ENCODE measurements at places on chromosomes 5 and 9. TPM values are rescaled to one million over a fixed set of nuclear protein-coding genes. Genes with fewer than 3 reads are reported as not detected.

- DNase-seq = no peak
Observed at GRCh38 chr5:2181557-2181956, 298.8 kb upstream of the IRX4 start.

GRCh38 chr9:899440-900184 is 58.1 kb downstream of the DMRT1 start:
- peak; percentile 13 for DNase-seq

DNA sequence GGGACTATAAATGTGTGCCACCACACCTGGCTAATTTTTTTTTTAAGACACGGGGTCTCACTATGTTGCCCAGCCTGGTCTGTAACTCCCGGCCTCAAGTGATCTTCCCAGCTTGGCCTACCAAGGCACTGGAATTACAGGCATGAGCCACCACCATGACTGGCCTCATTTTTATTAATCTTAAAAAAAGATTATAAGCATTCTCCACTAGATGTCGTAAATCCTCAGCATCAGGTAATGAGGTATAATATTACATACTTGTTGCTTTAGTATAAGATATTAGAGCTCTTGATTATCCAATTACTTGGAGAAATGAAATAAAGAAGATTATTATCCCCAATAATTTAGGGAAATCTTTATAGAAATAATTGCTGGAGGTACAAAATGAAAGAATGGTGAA is 78.2 kb upstream of the HTR1A start:
- no peak for DNase-seq

- DNase-seq = no peak
Observed at GRCh38 chr9:71858812-71859211, 52.2 kb downstream of the ABHD17B start.

GRCh38 chr9:94302426-94302825 is 26.0 kb downstream of the NUTM2F start:
- DNase-seq = no peak

DNA sequence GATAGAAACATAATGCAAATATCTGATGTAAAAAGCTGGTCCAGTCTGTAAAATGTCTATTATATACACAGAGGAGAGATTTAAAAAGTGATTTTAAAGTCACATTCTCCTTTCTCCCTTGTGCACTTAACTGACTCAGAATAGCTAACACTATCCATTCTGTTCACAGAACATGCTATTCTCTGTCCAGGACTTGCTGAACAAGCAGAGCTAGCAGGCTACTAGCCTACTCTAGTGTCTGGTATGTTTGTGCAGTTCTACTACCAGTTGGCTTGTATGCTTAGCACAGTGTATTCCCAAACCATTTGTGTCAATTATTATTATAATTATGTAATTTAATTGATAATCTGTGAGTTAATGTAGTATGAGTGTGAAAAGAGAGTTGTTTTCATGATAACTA is 161.7 kb upstream of the NUDT12 start:
- no peak for DNase-seq

GRCh38 chr5:123720955-123721354 is 209.0 kb downstream of the CSNK1G3 start:
- DNase-seq = no peak

DNA sequence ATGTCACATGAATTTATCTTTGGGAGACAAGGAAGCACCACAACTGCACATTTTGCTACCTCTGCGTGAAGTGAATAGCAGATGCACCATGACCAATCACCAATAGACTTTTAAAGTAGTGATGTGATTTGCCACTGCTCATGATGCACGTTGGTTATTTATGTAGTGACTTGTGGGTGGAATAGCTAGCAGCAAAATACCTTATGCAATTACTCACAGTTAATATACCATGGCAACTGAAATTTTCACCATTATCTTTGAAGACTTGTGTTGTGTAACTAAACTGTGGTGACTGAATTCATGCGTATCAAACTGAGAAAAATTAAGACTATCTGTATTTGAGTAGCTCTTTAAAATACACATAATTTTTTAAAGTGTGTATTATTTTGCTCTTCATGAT is 46.2 kb upstream of the TUSC1 start:
- no peak for DNase-seq

GRCh38 chr5:72152545-72152944 is 45.3 kb downstream of the MAP1B start:
- peak; percentile 91 for DNase-seq

GRCh38 chr5:173163219-173163618 is 18.9 kb downstream of the BNIP1 start:
- DNase-seq = no peak

DNA sequence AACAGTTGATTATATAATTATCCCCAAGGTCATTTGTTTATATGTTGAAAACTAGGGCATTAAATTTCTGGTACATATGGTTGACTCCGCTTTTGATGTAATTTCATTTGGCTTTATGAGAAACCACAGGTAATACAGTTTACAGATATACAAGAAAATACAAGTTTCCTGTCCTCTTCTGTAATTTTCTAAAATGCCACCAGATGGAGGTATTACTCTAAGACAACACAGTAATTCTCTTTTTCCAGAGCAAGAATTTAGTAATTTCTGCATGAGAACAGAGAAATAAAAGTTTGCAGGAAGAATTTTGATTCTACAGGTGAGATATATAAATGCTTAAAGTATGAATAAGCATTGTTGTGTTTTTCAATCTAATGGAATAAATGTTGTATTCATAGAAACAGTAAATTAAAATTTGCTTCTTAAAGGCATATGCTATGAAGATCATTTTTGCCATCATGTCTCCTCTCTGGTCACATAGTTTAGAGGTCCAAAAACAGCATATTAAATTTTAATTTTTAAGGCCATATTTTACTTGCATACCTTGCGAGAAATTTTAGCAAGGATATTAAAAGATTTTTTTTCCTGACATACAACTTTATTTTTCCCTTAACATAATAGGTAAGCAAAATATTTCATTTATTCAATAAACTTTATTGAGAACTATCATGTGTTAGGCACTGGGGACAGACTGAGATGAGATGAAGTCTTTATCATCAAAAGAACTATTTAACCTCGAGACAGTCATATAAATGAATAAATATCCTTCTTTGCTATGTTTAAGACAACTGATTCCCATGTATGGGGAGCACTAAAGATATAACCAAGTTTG is 22.7 kb downstream of the CHD1 start:
- peak; percentile 64 for DNase-seq

DNA sequence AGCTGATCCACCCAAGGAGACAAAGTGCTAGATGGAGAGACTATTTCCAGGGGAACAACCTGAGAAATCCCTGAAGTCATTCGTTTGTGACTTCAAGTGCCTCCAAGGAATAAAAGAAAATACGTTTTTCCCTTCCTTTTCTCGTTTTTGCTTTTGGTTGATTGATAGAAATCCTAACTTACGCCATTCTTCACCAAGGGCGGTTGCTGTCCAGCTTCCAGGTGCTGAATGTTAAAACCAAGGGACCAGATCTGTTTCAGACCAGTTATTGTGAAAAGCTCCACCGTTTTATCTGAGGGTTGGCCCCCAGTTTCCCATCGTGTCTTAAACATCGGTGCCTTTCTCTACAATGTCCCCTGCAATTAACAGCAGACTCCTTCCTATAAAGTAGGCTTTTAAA is 600.7 kb upstream of the SGCD start:
- peak; percentile 8 for DNase-seq

GRCh38 chr5:124739634-124740025 is 6.8 kb downstream of the ZNF608 start:
- DNase-seq = no peak

DNA sequence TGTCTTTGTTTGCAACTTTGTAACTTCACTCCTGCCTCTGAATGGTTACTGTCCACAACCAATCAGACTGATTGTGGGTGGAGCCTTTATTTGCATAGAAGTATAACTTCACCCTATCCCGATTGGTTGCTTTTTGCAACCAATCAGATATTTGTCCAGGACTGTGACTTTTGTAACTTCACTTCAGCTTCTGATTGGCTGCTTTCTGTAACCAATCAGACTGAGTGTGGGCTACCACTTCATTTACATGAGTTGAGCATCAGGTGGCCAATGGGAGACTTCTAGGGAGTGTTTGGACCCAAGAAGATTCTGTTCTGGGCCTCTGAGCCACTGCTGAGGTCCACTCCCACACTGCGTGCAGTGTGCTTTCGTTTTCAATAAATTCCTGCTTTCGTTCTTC is 1810.7 kb upstream of the CDH6 start:
- no peak for DNase-seq

DNA sequence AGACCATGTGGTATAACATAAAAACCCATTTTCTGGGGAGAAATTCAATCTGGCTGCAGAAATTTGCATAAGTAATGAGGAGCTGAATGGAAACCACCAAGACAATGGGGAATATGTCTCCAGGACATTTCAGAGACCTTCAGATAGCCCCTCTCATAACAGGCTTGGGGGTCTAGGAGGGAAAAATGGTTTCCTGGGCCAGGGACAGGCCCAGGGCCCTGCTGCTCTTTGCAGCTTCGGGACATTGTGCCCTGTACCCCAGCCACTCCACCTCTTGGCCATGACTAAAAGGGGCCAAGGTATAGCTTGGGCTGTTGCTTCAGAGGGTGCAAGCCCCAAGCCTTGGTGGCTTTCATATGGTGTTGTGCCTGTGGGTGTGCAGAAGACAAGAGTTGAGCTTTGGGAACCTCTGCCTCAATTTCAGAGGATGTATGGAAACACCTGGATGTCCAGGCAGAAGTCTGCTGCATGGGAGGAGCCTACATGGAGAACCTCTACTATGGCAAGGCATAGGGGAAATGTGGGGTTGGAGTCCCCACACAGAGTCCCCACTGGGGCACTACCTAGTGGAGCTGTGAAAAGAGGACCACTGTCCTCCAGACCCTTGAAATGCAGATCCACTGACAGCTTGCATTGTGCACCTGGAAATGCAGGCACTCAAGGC is 30.4 kb downstream of the MRPS30 start:
- no peak for DNase-seq

DNA sequence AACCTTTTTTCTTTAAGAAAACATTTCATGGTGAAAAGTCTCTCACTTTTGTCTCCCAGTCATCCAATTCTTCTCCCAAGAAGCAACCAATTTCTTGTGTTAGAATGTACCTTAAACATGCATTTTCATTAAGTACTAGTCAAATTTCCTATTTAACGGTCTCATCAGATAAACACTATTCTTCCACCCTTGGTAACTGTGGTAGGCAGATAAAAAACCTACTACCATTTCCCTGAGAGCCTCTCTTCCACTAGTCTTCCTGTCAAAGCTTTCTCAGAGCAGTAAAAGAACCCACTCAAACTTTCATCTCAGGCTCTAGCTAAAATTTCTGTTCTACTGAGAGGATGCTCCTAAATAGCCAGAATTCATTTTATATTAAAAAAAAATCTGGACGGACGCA is 10.9 kb downstream of the GNE start:
- DNase-seq = no peak

DNA sequence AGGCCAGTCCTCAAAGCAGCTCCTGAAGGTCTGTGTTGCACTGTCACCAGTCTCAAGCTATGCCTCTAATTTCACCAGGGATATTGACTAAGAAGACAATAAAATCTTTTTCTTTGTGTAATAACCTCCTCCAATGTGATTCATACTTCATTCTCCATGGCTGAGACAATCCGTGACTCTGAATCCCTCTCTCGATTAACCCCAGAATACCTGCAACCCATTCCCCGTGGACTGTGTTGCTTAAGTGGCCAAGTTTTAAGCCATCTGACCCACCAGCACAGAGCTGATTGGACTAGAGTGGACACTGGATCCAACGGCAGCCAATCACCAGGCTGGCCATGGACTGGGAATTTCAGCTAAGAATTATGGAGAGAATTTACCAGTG is 5.4 kb upstream of the CCIN start:
- DNase-seq = peak; percentile 29

DNA sequence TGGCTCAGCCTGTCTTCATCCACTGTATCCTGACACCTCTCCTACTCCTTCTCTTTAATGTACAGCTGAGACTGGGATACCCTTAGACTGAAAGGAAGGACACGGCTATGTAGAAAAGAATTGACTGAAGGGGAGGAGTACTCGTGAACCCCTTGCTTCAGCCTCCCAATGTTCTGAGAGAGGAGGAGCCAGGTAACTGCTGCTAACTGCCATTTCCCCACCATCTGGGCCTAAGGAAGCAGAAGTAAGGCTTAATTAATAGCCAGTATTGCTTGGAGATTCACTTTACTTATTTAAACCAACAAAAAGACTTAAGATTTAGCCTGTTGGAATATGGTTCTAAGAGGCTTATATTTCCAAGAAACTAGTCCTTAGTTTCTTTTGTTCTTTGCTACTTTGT is 18.8 kb upstream of the RGS3 start:
- no peak for DNase-seq

DNA sequence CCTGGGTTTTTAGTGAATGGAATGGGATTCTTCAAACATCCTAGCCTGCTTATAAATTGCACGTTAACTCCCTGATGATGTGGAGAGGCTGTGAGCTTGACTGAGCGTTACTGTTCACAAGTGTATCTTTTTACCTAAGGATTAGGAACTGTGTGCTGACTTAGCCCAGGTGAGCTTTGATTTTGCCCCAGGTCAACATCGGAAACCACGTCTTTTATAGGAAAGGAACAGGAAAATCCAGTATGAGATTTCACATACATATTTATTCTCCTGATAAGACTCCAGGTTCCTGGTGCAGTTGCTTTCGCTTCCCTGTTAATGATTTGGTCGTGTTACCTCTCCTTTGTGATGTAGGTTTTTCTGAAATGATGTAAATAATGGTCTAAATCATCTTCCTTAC is 103.2 kb upstream of the BASP1 start:
- no peak for DNase-seq

DNA sequence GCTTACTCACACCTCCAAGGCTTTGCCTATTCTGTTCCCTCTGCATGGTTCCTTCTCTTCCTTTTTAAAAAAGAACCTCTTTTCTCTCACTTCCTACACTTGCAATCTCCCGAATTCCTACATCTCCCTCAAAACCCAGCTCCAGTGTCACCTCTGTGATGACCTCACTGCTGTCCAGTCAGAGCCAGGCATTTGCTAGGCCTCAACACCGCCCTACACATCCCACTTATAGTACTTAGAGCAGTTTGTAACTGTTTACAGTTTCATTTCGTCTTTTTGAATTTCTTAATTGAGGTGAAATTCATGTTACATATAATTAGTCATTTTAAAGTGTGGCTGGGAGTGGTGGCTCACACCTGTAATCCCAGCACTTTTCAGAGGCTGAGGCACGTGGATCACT is 30.8 kb downstream of the CD14 start:
- no peak for DNase-seq

CLIC3 gene
- total RNA-seq = 43.2 TPM

PIP5K1B gene
- total RNA-seq = under 0.01 TPM

Data from fibroblast of villous mesenchyme (primary cell).